AG09309 (cell line): ENCODE measurements at places on chromosomes 5 and 9.
A peak's percentile ranks its signal among the peaks of the same experiment; 100 is the strongest.

DNA sequence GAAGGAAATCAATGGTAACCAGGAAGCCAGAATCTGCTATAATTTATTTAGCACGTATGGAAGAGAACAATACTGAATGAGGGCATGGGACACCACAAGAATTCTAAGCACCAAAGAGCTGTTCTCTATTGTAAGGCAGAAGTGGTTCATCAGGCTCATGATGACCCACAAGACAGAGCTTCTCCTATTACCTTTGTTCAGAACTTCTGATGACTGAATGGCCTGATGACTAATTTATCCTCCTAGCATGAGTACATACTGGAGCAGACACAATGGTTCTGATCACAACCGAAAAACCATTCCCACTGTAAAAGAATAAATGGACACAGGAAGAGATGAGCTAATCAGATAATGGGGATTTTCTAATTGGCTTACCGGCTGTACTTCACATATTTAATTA, 329.8 kb upstream of the PDE4D start:
- no peak for DNase-seq

- DNase-seq = no peak
Measured at GRCh38 chr5:72645064-72645846, 138.0 kb upstream of the ZNF366 start.

- no peak for DNase-seq
Measured at GRCh38 chr5:4413996-4414395, 726.1 kb upstream of the ADAMTS16 start.

- no peak for DNase-seq
Measured at GRCh38 chr5:73619606-73620333, 6.2 kb upstream of the ARHGEF28 start.

DNA sequence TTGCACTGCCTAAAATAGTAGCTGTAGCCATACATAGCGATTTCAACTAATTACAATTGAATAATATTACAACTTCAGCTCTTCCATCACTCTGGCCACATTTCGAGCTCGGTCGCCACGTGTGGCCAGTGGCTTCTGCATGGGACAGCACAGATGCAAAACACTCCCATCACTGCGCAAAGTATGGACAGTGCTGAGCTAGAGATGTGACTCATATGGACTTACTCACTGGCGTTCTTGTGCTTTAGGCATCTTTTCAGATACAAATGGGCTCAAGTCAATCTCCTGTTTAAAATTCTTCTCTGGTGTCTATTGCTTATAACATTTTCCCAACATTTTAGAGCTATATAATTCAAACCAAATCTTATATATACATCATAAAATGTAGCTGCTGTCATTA, 222.7 kb downstream of the ELAVL2 start:
- no peak for DNase-seq

DNA sequence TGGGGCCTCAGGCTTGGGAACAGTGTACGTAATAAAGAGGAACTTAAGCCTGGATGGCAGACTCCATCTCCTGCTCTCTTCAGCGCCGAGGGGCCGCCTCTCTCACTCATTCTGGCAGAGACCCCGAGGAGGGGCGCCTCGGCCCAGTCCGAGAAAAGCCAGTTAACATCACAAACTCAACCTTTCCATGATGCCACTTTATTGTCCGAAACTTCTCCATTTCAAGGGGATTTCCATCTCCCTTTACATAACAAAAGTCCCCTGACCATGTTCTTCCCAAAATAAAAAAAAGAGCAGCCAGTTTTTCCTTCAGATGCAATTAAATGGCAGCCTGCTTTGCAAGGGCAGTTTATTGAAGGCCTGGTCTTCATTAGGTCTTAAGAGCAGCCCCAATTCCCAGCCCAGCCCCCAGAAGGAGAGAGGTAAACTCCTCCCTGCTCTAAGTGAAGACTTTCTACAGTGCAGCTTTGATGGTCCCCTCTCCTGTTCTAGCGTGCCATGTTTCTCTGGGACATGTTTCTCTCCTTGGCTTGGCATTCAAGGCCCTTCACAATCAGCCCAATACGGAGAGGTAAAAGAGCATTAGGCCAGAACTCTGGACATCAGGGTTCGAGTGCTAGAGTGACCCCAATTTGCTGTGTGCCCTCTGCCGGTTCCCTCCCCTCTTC, 19.5 kb upstream of the RAB14 start:
- no peak for DNase-seq

DNA sequence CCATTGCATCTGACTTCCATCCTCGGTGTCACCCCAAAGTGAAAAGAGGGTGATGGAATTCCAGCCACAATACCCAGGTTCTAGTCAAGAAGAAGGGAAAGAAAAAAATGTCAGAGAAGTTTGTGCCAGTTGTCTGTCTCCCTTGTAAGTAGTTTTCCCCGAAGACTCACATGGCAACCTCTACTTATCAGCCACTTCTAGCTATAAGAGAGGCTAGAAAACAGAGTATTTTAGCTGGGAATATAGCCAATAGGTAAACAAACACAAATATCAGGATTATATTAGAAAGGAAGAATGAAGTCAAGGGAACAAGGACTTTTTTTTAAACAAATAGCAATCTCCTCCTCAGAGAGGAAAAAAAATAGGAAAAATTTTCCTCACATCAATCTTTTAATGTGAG, 12.2 kb upstream of the ISL1 start:
- no peak for DNase-seq

GRCh38 chr9:79149585-79149984, 422.2 kb upstream of the TLE4 start:
- DNase-seq = no peak

GRCh38 chr5:178770621-178771020, 40.2 kb upstream of the ZNF354A start:
- DNase-seq = no peak

GRCh38 chr5:159447116-159447515, 116.8 kb upstream of the IL12B start:
- no peak for DNase-seq

GRCh38 chr5:167614294-167615021, 677.0 kb upstream of the WWC1 start:
- DNase-seq = no peak

- no peak for DNase-seq
Measured at GRCh38 chr9:3868012-3868411, 342.2 kb upstream of the RFX3 start.

GRCh38 chr9:79896390-79896980, 324.7 kb downstream of the TLE4 start:
- DNase-seq = peak; percentile 37

- no peak for DNase-seq
Measured at GRCh38 chr9:136597141-136597885, 51.5 kb upstream of the NOTCH1 start.

GRCh38 chr5:96175090-96175489, 213.4 kb upstream of the ELL2 start:
- no peak for DNase-seq

GRCh38 chr5:172869691-172870090, 35.6 kb downstream of the ERGIC1 start:
- DNase-seq = no peak

DNA sequence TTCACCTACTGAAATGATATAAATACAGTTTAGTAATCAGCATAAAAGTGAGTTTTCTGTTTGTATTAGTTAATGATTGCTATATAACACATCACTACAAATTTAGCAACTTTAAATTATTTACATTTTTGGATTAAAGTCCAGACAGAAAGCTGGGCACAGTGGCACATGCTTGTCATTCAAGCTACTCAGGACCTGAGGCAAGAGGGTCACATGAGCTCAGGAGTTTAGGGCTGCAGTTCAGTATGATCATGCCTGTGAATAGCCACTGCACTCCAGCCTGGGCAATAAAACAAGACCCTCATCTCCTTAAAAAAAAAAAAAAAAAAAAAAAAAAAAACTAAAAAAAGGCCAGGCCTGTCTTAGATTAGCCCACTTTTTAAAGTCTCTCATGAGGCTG, 273.6 kb upstream of the CTNND2 start:
- no peak for DNase-seq

- no peak for DNase-seq
Measured at GRCh38 chr9:33186457-33187168, 19.5 kb upstream of the B4GALT1 start.

DNA sequence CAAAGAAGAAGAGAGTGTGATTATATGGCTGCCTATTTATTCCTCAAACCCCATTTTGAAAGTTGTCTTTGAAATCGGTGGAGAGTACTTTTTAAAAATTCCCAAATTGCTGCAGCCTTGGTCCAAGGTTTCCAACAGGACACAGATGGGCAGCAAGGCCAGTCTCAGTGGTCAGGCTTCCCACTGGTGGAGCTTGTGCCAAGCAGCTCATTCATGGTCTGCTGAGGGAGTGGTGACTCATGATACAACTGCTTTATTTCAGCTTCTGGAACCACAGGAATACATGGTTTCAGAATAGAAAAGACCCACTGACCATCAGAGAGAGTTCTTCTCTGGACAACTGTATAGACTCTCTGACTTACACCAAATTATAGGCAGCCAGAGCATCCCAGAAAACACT, 673.1 kb upstream of the KLF4 start:
- peak; percentile 75 for DNase-seq

DNA sequence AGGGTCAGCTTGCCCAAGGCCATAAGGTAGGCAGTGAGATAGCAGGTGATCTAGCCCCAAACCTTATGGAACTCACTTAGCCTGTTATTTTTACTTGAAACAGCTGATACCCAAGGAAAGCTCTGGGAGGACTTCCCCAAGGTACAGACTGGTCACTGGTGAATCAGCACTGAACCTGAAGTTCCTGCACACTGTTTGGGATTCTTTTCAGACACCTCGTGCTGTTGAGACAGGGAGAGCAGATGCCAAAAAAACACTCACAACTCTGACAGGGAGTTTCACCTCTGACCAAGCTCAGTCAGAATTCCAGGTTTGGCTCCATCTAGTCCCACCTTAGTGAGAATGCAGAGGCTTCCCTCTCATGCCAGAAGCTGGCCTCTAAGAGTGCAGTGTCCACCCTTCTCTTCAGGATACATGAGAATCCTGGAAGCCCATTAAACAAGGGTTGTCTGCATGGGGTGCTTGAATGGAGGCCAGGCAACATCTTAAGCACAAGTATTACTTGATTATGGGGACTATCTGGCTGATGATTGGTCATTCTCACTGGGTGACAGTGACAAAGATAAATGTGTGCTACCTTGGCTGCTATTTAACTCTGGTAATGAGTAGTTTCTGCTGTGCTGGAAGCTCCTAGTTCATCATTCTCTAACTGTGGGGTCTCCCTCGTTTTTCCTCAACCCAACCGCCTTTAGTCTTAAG, 122.8 kb upstream of the SLIT3 start:
- no peak for DNase-seq

GRCh38 chr9:68505681-68506409, 34.8 kb downstream of the TMEM252 start:
- DNase-seq = no peak

GRCh38 chr9:107005201-107005600, 142.2 kb downstream of the ZNF462 start:
- DNase-seq = no peak

DNA sequence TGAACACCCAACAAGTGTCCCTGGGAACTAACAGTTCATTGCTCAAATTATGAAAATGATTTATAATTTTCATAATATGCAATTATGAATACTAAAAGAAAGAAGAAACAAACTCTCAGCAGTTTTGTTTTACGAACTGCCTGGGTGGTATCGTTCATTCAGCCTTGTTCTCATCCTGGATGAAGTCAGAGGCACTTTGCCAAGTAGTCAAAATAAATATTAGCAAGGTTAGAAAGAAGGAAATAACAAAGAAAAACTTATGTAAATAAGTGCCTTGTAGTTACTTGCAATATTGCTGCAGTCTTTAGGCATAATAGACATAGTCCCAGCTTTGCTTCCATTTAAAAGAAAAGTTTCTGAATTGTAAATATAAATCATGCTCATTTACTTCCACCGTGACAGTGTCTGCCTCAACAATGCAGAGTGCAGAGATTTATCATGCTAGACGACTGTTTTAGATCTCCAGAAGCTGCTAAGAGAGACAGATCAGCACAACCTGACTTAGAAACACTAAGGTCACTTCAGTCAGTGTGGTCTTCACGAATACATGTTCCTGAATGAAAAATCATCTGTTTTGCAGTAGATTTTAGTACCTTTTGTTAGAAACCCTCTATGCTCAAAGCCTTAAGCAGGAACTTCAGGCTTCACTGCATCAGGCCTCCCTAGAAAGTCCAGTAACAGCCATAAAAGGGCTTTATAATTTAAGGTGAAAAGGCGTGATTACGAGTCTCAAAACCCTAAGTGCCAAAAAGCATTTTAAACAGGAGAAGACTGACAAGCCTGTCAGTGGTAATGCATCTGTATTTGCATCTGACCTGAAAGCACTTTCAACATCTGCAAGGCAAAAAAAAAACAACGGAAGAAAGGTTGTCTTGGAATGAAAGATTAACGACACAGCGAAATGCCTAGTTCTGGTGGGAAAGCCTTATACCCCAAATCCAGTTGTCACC, 92.1 kb downstream of the TMEM167A start:
- DNase-seq = no peak

- no peak for DNase-seq
Measured at GRCh38 chr5:67639976-67640375, 443.4 kb upstream of the CD180 start.

- no peak for DNase-seq
Measured at GRCh38 chr5:180797256-180798192, 5.1 kb downstream of the MGAT1 start.

DNA sequence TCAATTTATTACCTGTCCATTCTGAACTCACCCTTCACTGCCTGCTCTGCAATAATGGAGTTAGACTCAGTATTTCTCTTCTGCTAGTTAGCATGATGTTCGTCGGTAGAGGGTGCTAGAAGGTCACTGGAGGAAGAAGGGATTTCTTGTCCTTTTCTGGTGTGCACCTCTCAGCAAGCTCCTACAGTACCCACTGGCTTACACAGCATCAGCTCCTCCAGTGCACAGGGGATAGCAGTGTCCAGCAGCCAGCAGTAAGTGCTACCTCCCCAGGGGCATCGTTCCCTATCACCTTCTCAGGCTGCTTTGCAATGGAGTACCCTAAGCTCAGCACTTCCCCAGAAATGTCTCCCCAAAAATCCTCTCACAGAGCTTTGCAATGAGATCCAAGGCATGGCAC, 45.9 kb upstream of the APC start:
- no peak for DNase-seq

DNA sequence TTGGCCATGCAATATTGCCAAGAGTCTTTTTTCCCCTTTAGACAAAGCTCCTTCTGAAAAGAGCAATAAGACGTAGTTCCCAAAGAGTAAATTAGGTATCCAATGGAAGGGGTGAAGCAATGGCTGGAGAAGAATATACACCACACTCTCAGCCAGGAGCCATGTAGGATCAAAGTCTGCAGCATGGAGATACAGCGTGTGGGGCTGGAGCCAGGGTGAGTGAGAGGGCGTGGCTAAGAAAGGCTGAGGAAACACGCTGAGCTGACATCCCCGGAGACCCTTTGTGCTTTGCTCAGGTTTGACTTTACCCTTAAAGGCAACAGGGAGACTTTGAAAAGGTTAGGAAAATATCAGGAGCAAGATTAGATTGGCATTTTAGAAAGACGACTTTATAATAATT, 87.1 kb upstream of the ELL2 start:
- no peak for DNase-seq

DNA sequence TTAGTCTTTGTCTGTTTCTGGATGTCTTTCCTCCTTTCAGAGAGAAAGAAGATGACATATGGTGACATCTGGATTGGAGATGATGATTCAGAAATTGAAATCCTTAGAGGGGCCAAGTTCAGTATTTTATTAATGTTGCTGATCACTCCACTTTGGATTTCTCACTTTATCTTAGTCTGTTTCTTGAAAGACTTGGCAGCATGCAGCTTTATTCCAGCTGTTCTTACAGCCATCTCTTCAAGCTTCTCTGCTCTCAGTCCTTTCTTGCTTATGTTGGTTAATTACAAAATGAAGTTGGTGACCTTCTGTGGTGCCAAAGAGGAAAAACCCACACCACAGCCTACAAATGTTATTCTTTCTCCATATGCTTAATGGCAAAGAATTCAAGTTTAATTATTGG, 62.1 kb downstream of the SNCAIP start:
- no peak for DNase-seq
